ENCODE measurements at places on chromosomes 4 and X.

GRCh38 chr4:17933126-17933525 is 88.4 kb downstream of the LCORL start:
- DNase-seq = no peak

GRCh38 chr4:159016593-159017024 is 86.3 kb upstream of the RAPGEF2 start:
- DNase-seq = no peak

DNA sequence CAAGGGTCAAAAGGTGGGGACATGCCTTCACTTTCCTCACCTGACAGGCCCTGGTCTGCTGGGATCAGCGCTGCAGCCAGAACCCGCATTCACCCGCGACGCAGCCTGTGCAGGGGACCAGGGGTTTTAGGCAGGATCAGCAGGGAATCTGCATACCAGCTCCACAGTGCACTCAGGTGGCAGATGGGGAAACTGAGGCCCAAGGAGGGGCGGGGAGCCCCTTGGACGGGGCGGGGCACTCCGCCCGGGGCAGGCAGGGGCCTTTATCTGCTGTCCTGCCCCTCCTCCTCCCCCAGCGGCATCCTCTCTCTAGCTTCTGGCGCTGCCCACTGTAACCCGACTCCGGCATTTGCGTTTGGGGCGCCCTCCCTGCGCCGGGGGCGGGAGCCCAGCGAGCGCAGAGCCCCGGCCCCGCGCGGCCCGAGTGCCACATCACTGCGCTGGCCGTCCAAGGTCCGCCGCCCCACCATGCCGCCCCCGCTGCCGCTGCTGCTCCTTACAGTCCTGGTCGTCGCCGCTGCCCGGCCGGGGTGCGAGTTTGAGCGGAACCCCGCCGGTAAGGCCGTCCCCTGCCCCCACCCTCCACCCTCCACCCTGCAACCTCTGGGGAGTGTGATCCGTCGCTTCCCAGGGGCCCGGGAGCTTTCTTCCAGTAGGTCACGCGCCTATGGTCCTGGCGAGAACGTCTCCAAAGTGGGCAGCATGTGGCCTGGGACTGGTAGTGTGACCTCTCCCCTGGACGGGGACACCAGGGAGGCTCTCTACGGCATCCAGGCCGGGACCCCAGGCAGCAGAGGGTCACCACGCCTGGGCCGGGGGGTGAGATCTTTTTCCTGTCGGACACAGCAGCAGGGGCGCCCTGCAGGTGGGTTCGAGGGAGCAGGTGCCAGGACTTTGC is at the start of gene CPZ:
TSS of gene CPZ (plus strand) at position 400 of the 898 bp plus-strand sequence. CDS start at position 469, 69 bp downstream.
- DNase-seq = no peak

- DNase-seq = no peak
Observed at GRCh38 chr4:12555011-12555410, 929.1 kb downstream of the RAB28 start.

DNA sequence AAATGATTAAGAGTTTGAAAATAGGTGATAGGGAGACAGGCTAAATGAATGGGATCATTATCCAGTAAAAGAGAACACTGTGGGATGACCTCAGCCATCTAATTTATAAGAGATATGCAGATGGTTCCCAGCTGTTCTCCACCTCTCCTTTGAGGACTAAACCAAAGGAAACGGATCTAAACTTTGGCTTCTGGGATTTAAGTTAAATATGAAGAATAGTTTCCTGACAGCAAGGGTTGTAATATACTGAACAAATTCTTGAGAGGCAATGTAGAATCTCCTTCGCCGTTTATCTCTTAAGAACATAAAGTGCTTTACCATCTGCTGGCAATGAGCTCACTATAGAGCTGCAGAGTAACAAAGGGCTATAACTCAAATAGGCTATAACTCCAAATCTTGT is 35.4 kb upstream of the HPGDS start:
- no peak for DNase-seq

GRCh38 chr4:111676533-111676932 is 468.7 kb upstream of the FAM241A start:
- DNase-seq = no peak
